ENCODE measurements at places on chromosomes 11 and 22.

DNA sequence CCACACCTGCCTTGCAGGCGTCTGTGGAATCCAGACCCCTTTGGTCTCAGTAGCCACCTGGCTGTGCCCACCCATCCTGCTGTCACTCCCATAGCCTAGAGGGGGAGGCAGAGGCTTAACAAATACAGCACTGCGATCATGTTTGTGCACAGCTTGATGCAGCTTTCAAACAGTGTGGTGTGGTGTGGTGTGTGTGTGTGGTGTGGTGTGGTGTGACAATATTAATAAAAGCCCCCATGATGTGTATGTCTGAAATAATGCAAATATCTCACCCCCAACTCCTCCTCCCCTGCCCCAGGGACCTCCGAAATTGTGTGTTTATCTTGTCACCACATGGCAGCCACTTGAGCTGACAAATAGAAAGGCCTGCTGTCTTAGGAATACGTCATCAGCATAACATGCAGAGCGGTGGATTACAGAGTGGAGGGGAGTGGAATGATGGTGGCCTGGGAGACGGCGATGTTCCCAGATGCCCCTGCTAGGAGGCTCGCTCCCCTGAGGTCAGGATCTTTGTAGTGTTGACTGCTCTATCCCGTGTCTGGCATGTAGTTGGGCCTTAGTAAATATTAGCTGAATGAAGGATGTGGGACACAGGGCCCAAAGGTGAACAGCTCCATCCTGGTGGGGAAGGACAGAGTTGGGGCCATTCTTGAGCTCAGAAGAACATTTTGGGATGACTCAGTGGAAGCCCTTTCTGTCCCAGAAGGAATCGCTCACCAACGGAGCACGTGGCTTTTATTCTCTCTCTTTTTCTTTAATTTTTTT lies 2.8 kb downstream of the PDXP start:
- DNase-seq = no peak

DNA sequence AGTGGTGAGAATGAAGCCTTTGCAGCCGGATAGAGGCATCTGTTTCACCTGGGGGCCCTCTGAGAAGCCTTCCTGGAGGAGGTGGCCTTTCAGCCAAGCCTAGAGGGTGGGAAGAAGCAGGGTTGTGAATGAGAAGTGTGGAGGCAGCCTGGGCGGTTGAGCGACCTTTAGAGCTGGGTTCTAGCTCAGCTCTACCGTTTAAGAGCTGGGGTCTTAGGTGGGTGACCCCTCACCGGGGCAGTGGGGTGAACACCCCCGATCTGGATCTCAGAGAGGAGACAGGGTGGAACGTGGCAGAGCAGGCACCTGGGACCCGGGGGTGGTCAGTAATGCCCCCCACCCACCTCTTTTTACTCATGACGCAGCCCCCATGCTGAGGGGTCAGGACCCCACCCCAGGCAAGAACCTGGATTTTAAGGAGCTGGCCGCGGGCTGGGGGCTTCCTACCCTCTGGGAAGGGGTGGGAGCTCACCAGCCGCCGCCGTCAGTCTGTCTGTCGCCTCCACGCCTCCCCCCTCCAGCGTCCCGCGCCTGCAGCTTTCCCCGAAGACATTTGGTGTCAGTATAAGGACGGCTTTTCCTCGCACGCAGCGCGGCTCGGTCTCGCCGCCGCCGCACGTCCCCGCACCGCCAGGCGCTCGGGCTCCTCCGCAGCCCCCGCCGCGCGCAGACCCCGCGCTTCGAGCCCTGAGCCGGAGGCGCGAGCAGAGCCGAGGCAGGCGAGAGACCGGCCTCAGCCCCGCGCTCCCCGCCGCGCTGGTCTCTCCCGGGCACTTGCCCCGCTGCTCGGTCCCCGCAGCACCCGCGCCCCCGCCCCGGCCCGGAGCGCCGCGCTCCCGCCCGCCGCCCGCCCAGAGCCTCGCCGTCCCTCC lies 13.3 kb upstream of the CACNA1I start:
- DNase-seq = peak; percentile 77

DNA sequence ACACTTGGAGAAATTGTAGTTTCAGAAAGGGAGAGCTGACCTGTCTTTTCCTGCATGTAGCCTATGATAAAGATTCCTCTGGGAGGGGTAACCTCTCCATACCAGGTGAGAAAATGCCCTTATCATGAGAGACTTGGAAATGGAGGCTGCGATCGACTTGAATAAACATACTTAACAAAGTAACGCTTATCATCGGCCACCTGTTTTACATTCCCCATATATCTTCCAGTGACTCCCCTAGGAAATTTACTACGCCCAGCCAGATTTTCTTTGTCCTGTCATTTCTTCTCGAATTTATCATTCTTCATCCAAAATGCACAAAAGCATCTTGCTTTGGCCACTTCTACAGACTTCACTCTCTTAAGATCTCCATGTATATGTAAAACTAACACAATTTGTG lies 143.5 kb downstream of the CCDC81 start:
- DNase-seq = no peak

- DNase-seq = no peak
These were observed 1.4 kb downstream of the SREBF2 start for GRCh38 chr22:41834005-41834944.

GRCh38 chr11:7186190-7186589 lies 65.5 kb upstream of the SYT9 start:
- DNase-seq = no peak

- no peak for DNase-seq
These were observed 991.2 kb upstream of the TENM4 start for GRCh38 chr11:80432057-80432456.

GRCh38 chr11:131668500-131669400 lies 298.3 kb downstream of the NTM start:
- DNase-seq = peak; percentile 69

DNA sequence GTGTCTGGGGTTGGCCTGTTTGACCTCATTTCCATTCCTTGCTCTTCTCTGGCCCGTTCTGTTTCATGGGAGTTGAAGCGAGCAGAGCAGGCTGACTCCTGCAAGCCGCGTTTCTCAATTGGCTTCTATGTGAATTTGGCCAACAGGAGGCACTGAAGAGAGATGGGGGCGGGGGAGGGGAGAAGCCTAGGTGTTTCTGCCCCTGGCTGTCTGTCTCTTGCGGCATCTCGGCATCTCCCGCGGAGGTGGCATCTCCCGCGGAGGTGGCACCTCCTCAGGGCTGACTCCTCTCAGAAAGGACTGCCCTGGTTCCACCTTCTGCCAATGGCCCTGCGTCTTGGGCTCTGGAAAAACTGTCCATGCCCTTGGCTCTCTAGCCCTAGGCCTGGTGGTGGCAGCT lies 125.6 kb upstream of the CSNK2A3 start:
- DNase-seq = no peak

GRCh38 chr11:34609850-34610249 lies 11.0 kb upstream of the EHF start:
- DNase-seq = no peak

DNA sequence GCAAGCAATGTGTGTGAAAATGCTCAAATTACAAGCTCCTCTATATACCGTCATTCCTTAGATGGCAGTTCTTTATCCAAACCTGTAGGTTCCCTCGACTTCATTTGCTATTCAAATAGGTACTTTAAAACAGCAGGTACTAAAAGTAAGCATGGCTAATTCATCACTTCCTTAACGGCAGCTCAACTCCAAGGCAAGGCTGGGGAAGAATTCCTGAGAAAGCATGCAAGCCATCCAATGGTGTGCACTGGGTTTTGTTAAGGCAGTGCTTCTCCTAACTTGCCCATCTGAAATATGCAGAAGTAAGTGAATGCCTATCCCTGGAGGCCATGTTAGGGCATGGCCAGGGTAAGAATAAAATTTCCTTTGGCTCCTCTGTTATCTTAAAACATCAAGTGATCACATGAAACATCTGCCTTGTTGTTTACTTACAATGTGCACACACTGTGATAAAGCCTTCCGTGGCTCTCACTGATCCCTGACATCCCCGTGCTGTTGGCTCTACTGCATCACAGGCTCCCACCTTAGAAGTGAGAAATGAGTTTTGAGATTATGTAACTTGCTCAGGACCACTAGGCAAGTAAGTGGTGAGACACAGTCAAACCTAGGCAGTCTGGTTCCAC lies 52.1 kb downstream of the SMCO4 start:
- DNase-seq = no peak

DNA sequence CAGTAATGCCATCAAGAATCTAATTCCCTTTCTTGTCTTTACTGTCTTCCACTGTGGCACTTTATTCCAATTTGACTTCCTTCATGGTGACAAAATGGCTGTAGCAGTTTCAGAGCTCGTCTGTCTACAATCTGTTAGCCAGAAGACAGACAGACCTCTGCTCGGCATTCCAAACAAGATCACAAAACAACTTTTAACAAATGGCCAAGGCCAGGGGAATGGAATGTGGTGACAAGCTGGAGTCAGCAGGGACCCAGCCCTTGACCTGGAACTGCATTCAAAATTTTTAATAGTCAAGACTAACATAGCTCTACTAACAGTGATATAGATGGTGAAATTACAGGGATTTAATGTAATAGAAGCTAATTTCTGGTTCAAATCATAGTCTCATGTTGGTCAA lies 637.2 kb downstream of the ETS1 start:
- no peak for DNase-seq

- no peak for DNase-seq
These were observed 247.8 kb upstream of the B3GAT1 start for GRCh38 chr11:134659882-134660281.

GRCh38 chr11:60184824-60185511 lies 2.1 kb upstream of the MS4A6A start:
- DNase-seq = no peak

- no peak for DNase-seq
These were observed 72.5 kb upstream of the MYO18B start for GRCh38 chr22:25669253-25670069.

GRCh38 chr11:88131764-88132470 lies 43.3 kb downstream of the RAB38 start:
- DNase-seq = no peak

DNA sequence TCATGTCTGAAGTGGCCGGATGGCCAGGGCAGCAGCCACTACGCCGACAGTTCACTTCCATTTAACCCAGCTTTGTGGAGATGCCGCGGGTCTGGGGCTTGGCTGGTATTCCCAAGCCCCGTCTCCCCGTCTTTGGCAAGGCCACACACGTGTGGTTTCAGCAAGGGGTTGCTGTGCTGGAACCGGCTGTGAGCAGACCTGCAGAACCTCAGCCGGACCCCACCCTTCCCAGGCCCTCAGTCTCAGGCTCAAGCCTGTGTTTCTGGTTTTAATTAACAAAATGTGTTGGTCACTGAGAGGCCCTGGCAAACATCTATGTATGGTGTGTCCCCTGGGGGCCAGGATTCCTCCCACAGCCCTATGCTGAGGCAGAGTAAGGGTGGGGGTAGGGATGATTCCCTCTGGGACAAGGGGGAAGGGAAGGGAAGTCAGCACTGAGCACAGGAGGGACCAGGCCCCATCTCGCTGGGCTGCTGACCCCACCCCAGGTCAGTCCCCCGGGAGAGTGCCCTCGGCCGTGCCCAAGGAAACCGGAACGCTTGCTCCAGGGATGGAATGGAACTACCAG lies 9.3 kb downstream of the OSBPL5 start:
- no peak for DNase-seq

DNA sequence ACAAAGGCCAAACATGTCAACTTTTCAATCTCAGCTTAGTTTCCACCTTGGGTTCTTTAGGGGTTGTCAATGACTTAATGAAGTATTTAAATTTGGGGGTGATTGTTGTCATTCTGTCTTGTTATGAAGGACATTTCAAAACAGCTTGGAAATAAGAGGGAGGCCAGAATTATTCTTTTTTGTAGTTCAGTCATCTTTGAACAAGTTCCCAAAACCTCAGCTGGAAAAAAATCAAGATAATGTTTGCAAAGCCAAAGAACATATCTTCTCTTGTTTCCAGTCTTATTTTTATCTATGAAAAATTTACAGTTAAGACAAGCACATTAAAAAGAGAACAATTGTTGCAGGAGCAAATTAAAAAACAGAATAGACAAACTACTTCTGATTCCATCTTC lies 612.8 kb downstream of the INSC start:
- no peak for DNase-seq

- no peak for DNase-seq
These were observed 544.2 kb upstream of the CCDC179 start for GRCh38 chr11:23404225-23405160.

GRCh38 chr11:11703885-11704284 lies 82.1 kb upstream of the GALNT18 start:
- DNase-seq = no peak

- DNase-seq = peak; percentile 24
These were observed 9.9 kb upstream of the CELSR1 start for GRCh38 chr22:46547179-46547882.

- DNase-seq = no peak
These were observed 4.3 kb downstream of the VSIG10L2 start for GRCh38 chr11:125950178-125950490.

- DNase-seq = no peak
These were observed 423 bp upstream of the RTN3 start for GRCh38 chr11:63680834-63681320.

- no peak for DNase-seq
These were observed 25.7 kb downstream of the AMPD3 start for GRCh38 chr11:10480760-10481159.

GRCh38 chr11:47786373-47786772 lies 19.2 kb upstream of the FNBP4 start:
- DNase-seq = no peak

DNA sequence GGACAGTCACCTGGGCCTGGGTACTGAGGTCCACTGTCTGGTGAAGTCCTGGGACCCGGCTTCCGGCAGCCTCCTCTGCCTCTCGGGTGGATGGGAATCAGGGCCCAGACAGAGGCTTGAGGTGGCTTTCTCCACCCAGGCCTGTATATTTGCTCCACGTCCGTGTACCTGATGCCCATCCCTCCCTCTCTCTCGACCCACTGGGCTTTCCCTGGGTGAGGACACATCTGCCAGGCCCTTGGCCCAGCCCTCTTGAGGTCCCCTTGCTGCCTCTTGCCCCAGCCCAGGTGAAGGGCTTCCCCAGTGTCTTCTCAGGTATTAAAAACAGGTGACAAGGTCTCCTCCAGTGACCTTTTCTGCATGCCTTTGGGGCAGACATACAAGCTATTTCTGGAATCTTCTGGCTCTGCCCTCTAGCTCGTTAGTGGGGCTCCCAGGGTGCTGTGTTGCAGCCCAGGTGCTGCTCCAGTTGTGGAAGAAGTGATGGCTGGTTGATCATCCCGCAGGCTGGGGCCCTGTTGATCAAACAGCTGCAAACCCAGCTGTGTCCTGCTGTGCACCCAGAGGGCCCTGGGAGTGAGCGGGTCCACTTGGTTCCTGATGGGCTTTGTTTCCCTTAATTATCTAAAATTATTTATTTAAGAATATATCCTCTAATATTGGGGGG lies 25.5 kb upstream of the ACR start:
- DNase-seq = no peak

GRCh38 chr11:124405581-124405980 lies 6.8 kb upstream of the OR8B3 start:
- DNase-seq = no peak

All from WERI-Rb-1 (cell line).